ENCODE measurements at places on chromosomes 6 and 20. TPM values are rescaled to one million over a fixed set of nuclear protein-coding genes. Genes with fewer than 3 reads are reported as not detected.

Gene RBM24
- total RNA-seq: 289 TPM

Gene NRSN1
- total RNA-seq: not detected

Gene ZNF292
- 21.5 TPM for total RNA-seq

Gene MAFB
- total RNA-seq: 0.37 TPM

Gene MTFR2
- total RNA-seq: 0.16 TPM

Measured in myocyte (in vitro differentiated cells).